ENCODE measurements at places on chromosomes 12 and 14.

DNA sequence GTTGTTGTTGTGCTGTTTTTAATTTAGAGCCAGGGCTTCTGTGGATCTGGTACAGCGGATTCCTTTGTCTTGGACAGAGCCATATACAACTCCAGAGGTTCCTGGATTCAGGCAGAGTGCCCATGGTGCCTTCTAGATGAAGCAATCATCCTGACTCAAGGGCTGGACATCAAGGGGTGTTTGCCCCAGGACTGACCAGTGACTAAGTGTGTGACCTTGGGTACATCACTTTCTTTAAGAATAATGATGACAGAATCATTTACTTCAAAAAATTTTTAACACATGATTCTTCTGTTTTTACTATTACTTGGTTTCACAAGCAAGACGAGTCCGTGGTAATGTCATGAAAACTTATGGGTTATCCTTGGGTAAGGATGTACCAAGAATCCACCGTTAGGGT lies 397.3 kb downstream of the ZFP36L1 start:
- no peak for DNase-seq

GRCh38 chr12:66838366-66838765 lies 159.5 kb upstream of the GRIP1 start:
- DNase-seq: no peak

DNA sequence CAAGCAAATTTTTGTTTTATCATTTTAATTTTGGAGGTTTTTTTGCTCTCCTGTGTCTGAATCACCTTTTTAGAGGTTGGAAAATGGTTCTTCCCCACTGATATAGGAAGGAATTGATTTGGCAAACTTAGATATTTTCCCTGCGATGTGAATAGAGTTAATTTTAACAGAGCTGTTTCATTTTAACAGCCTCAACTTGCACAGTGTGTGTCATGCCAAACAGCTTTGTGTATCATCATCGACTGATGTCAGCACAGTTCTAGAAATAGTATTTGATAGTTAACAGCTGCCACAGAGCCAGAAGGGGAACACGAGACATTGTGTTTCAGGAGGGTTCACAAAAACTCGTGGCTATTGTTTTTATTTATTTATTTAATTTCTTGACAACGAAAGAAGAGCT lies 243.1 kb upstream of the FOXN3 start:
- DNase-seq: no peak

- DNase-seq: no peak
Measured at GRCh38 chr14:80212023-80212397, 706 bp upstream of the DIO2 start.

DNA sequence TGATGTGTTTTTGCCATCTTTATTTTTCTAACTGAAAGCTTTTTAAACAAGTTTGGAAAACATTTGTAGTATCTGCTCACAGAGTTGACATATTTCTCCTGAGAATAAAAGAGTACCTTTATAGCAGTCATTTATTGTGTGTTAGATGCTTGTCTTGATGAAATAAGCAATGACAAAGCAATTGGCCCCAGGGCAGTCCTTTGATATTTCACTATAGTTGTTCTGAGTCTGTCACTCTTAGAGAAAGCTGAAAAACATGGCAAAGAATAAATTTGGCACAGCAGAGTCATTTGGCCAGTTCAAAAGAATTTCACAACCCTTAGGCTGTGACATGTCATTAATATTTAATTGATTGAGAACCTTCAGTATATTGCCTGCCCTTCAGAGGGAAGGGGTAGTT lies 166.2 kb downstream of the PTPRO start:
- DNase-seq: no peak

- no peak for DNase-seq
Measured at GRCh38 chr12:49917166-49917787, 13.6 kb upstream of the FAIM2 start.

- no peak for DNase-seq
Measured at GRCh38 chr12:116689979-116690744, 47.7 kb downstream of the SPRING1 start.

GRCh38 chr14:94689218-94689984 lies 77.2 kb downstream of the SERPINA3 start:
- peak; percentile 24 for DNase-seq
